Inflammatory macrophage treated with lipopolysaccharide for 4 hours (primary cell): ENCODE measurements at places on chromosomes 7 and 10.

DNA sequence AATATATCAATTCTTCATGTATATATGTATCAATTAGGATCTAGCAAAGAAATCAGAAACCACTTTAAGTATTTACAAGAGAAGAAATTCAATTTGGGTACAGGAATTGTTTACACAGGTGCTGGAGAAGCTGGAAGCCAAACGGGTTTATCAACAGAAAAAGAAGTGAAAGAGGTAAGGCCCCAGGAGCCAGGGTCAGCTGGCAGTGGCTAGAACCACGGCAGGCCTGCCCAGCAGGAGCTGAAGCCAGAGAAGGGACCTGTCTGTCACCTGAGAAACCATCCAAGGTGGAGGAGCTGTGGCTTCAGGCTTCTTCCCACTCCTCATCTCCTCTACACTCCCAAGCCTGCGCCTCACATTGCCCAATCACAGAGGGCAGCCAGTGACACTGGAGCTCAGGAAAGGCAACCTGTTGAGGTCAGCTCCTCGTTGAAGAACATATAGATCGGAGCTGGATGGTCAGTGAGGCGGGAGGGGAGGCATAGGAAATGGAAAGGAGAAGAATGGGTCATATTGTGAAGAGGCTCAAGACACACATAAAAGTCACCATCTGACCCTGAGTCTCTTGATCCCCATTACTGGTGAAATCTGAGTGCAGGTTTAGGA is 182.6 kb downstream of the REEP3 start:
- DNase-seq: no peak

- no peak for DNase-seq
Observed at GRCh38 chr10:103512591-103513379, 19.3 kb downstream of the NEURL1 start.

DNA sequence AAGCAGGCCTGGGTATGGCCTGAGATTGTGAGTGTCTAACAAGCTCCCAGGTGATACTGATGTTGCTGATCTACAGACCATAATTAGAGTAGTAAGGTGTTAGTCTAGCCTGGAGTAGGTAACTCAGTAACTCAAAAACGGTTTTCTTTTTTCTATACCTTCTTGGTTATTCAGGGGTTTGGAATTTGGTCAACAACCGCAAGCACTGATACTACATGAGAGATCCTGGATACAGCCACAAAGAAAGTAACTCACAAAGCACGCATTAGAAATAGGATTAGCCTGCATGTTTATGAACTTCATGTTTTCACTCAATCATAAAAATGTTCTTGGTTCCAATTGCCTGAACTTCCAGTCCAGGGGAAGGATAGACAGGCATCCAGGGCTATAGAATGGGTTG is 803.5 kb downstream of the MAGI2 start:
- no peak for DNase-seq

GRCh38 chr10:6769704-6770417 is 189.8 kb upstream of the PRKCQ start:
- DNase-seq: peak; percentile 63

DNA sequence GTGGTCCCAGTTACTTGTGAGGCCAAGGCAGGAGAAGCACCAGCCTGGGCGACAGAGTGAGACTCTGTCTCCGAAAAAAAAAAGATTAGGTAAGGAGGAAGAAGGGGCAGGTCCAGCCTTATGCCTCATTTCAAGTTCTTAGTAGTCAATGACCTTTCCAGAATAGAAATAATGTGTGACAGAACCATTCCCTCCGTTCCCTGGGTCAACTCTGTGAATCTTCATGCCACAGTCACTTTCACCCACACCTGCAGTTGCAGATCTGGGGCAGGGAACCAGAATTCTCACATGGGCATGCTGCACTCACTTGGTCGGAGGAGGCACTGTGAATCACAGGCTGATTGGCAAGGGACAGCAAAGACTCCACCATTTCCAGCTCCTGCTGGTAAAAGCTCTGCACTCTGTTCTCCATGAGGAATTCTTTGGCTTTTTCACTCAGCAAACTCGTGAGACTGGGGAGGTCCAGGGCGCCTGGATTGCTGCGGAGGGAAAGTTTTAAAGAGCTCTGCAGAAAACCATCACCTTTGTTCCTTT is 20.7 kb downstream of the STN1 start:
- DNase-seq: no peak

GRCh38 chr7:22989643-22990587 is 24.0 kb downstream of the HYCC1 start:
- DNase-seq: no peak

GRCh38 chr7:99124751-99125504 is 19.0 kb downstream of the SMURF1 start:
- no peak for DNase-seq

- no peak for DNase-seq
Observed at GRCh38 chr10:33071857-33072256, 113.8 kb upstream of the ITGB1 start.

DNA sequence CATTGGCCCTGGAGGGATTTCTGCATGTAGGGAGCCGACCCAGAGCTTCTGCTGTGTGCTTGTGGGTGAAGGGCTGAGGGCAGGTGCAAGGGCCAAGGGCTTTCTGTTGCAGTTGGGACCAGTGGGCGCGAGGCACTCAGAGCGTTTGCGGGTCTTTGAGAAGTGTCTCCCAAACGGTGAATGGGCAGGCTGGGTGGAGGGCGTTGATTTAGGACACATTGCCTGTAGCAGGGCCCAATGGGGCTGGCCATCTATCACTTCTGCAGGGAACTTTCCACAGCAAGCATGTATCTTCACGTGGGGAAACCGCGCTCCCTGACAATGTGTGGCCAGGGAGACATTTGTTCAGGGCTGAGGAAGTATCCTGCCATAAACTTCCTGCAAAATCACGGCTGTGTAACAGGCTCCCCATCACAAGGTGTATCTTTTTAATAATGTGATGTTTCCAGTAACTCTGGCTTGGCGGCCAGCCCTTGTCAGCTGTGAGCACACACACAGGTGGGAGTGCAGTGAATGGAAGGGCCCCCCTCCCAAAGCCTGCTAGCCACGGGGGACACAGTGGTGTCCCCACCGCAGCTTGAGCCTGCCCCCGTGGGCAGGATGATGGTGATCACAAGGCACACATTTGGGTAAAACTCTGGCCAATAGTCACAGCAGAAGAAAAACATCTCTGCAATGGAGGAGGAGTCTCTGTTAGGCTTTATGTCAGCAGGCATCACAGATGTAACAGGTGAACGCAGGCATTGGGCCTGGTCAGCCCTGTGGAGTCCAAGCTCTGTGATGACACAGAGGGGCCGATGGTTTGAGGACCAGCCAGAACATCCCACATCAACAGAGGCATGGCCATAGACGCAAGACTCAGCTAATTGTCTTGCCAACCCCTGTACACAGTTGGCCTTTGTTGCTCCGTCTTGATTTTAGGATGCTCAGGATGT is 84.3 kb downstream of the GLRX3 start:
- no peak for DNase-seq

- DNase-seq: no peak
Observed at GRCh38 chr10:8576281-8576680, 521.8 kb downstream of the GATA3 start.

DNA sequence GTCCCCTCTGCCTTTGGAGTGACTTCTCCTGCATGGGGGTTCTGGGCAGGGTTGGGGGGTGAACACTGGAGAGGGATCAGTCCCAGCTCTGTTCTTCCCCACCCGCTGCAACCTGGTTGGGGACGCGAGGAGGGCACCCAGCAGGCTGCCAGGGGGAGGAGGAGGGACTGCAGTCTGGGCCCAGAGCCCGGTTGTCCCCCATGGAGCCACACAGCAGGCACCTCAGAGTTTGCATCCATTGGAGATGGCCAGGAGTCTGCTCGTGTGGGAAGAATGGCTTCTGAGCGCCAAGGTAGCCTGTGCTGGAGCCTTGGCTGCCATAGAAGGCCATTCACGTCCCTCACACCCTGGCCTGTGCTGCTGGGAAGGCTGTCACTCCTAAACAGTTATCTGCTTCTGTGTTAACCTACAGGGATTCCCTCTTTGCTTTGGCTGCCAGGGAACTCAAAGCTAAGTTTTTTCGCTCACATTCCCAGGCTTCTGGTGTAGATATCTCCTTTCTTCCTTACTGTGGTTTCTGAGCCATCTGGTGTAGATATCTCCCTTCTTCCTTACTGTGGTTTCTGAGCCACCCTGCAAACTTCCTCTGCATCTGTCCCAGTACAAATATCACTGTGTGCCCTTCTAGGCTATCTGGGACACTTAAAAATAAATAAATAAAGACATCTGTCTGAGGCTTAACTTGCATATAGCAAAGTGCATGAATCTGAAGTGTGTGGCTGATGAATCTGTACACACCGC is 133.7 kb downstream of the LHPP start:
- DNase-seq: no peak

GRCh38 chr7:27999829-28000228 is 180.8 kb downstream of the JAZF1 start:
- no peak for DNase-seq

GRCh38 chr10:124092860-124093773 is at the start of gene CHST15:
Gene CHST15, minus strand, starts transcription at chr10:124093598. Its CDS starts 47,386 bp downstream, at chr10:124046212.
- peak; percentile 59 for DNase-seq

GRCh38 chr7:107213945-107214344 is 45.1 kb downstream of the HBP1 start:
- DNase-seq: no peak

DNA sequence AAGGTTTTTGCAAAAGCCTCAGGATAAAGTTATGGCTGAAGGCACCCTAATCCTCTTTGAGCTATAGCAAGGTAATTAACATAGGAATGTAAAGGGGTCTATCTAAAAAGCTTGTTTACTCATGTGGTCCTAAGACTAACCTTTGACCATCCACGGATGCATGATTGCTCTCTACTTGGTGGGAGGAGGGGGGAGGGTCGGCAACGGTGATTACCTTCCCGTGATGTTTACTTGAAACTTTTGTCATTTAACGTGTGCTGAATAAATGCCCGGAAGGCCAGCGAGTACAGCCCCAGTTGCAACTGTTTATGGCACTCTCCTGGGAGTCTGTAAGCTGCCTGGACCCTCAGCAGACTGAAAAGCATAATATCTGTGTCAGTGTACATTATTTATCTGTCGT is 78.9 kb upstream of the GPR22 start:
- DNase-seq: no peak

GRCh38 chr10:58016614-58017013 is 251.1 kb downstream of the IPMK start:
- no peak for DNase-seq

GRCh38 chr7:85521108-85521694 is 334.3 kb upstream of the SEMA3D start:
- no peak for DNase-seq

DNA sequence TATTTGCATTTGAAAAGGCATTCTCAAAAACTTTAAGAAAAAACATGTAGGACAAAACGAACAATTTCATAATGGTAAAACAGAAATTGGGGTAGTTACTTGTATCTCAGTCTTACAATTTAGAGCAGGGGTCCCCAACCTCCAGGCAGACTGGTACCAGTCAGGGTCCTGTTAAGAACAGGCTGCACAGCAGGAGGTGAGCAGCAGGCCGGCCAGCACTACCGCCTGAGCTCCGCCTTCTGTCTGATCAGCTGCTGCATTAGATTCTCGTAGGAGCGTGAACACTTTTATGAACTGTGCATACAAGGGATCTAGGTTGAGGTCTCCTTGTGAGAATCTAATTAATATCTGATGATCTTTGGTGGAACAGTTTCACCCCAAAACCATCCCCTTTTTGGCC is 77.3 kb downstream of the SEMA3A start:
- DNase-seq: no peak

DNA sequence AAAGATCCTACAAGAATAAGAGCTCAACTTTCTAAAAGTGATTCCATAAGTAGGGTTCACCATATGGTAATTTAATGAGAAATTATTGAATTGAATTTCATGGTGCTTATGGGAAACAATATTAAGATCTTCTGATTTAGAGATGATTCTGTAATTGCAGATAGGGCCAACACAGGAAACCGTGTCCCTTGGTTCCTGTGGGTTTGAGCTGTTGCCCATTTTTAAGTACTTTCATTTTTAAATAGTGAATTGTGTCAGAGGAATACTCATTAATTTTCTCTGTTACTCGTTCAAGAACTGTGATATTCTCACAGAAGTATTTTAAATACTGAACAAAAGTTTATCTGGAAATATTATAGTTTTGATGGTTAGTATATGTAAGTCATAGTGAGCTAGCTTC is 129.2 kb downstream of the SRI start:
- DNase-seq: no peak

- no peak for DNase-seq
Observed at GRCh38 chr10:63504145-63504881, 16.9 kb upstream of the REEP3 start.

- DNase-seq: no peak
Observed at GRCh38 chr10:76111986-76112825, 680.8 kb downstream of the LRMDA start.

DNA sequence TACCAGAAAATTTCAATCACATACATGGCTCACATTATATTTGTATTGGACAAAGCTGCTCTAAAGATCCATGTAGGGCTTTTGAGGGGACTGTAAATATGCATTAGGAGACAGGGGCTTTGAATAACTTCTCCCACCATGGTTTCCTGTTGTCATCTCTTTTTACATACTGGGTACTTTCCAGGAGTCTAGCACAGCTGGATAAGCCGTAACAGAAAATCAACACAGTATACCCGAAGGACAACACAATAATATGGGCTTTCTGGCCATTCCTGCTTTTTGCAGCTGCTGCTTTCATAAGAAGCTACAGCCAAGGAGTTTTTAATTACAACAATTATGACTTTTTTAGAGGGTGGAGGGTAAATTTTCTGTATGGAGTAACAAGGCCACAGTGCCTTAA is 63.4 kb upstream of the SRPK2 start:
- no peak for DNase-seq

DNA sequence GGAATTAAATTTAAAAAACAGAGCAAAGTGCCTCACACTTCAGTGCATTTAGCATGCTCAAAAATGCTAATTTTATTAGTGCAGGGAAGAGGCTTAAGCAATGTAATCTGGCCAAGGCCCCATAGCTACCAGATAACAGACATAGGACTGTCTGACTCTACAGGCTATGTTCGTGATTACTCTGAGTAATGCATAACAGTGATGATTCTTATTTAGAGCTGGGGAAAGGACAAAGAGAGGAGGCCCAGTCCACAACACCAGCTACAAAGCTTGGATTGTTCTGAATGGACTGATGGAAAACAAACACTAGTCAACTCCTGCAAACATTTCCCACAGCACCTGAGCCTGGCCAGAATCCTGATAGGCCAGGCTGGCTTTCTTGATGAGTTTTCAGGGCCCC is 8.4 kb upstream of the CH25H start:
- DNase-seq: no peak
